Globus pallidus (tissue), 1 donor: ENCODE measurements at places on chromosomes 5 and 9.
A peak's percentile ranks its signal among the peaks of the same experiment; 100 is the strongest.

DNA sequence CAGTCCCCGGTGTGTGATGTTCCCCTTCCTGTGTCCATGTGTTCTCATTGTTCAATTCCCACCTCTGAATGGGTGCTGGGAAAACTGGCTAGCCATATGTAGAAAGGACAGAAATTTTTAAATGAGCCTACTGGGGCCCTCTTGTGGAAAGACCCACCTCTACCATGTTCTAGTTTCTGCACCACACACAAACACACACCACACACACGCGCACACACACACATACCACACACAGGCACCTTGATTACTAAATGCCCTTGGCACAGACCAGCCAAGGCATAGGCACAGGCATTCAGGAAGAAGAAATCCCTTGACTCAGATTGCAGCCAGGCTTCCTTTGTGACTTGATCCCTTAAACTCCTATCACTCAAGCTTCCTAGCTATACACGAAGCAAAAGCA is 60.5 kb downstream of the SIL1 start:
- DNase-seq, result peak; percentile 43

DNA sequence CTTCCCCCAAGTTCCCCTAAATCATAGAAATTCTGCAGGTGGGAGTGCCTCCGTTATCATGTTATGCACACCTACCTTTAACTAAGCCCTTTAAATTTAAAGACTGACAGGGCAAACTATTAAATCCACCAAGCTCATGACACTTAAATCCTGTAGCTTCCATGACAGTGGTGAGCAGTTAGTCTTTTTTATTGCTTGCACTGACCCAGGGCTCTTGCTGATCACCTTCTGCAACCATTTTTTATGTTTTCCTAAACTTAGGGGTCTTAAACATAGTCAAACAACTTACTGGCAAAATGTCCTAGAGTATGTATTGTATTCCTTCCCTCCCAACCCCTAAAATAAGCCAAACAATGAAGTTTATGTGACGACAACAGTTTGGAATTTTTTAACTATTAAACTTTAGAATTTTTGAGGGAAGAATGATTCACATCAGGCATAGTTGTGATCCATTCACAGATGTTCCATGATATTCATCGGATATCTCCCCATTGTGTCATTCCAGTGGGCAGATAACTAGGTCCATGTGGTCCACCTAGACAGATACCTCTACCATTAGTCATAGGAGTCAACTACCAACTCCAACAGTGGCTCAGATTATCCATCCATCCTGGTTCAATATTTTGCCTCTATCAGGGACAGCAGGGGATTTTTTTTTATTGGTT is 283.1 kb downstream of the ADAMTS6 start:
- no peak for DNase-seq

DNA sequence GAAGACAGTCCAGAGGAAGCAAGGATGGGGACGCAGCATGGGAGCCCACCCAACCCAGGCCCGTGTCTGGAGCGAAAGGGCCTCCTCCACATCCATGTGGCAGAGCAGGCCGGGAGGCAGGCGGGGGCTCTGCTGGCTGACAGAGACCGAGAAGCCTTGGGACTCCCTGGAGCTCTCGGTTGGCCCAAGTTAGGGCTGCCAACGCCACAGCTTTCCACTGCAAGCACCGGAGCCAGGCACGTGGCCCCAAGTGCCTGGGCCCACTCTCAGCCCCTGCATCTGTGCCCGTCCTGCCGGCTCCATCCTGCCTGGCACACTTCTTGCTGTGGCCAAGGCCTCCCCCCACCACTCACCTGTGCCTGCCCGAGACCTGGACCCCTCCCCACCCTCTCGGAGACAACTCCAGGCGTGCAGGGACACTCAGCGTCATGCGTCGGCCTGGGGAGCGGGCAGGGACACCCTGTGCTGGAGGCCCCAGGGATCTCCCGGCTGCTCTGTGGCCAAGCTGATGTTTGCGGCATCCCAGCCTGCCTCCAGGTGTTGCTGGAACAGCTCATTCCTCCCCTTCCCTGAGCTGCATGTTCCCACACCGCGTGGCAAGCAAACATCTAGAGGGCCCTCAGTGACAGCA is 31.5 kb downstream of the SLC6A3 start:
- DNase-seq, result no peak

GRCh38 chr9:134208310-134208841 is 44.0 kb upstream of the RNU6ATAC start:
- no peak for DNase-seq

DNA sequence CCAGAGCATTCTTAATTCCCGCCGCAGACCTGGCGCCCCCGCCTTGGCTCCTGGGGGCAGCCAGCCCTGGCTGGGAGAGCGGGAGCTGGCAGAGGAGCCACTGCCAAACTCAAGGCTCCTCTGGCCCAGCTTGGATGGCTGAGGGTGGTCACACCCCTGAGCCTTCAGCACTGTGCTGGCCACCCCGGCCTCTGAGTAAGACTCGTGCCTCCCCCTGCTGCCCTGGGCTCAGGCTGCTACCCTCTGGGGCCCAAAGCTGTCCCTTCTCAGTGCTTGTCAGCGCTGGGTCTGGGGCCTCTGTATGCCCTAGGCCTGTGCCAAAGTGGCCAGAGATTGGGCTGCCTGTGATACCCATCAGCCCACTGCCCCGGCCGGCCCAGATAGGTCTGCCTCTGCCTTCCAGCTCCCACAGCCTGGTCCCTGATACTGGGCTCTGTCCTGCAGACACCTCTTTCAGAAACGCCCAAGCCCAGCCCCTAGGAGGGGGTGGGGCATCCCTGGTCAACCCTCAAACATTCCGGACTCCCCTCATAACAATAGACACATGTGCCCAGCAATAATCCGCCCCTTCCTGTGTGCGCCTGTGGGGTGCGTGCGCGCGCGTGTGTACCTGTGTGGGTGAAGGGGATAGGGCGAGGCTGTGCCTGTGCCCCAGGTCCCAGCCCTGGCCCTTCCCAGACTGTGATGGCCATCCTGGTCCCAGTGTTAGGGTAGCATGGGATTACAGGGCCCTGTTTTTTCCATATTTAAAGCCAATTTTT is 4.4 kb upstream of the PRR7 start:
- no peak for DNase-seq

DNA sequence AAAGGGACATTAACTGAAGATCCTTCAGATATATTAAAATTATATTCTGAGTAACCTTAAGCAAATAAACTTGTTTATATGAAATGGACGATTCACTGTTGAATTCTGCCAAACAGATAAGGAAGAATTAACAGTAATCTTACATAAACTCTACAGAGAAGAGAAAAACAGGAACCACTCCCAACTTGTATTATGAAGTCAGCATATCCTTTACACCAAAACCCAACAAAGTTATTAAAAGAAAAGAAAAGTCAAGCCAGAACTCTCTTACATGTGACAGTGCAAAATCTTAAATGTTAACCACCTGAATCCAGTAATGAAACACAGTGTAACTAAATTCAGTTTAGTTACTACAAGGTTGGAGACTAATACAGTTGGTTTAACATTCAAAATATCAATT is 185.8 kb downstream of the DEPDC1B start:
- DNase-seq, result no peak

DNA sequence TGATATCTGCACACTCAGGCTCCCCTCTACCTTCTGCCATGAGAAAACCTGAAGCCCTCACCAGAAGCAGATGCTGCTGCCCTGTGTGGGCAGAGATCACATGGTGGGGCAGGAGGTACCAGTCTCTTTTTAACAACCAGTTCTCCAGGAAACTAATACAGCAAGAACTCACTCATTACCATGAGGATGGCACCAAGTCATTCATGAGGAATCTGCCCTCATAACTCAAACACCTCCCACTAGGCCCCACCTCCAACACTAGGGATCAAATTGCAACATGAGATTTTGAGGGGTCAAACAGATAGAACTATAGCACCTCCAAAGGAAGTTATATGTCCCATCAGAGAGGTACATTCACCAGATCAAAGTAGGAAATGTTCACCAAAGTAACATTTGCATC is 136.3 kb upstream of the SHB start:
- DNase-seq, result no peak

DNA sequence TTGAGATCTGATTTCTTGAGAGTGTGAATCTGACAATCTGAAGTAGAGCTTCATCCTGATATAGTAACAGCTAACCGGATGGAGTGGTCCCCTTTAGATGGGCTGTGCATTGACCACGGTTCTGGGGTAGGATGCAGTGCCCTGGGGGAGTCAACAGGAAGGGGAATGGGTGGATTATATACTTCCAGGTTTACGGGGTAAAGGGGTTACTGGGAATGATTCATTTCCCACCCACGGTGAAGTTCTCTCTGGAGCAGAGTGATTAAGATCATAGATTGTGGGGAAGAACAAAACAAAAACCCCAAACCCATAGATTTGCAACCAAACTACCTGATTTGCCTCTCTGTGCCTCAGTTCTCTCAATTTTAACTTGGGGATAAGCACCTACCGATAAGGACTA is 1.5 kb upstream of the B4GALT7 start:
- DNase-seq, result no peak

GRCh38 chr5:71830681-71831539 is 111.8 kb downstream of the CARTPT start:
- DNase-seq, result peak; percentile 53

DNA sequence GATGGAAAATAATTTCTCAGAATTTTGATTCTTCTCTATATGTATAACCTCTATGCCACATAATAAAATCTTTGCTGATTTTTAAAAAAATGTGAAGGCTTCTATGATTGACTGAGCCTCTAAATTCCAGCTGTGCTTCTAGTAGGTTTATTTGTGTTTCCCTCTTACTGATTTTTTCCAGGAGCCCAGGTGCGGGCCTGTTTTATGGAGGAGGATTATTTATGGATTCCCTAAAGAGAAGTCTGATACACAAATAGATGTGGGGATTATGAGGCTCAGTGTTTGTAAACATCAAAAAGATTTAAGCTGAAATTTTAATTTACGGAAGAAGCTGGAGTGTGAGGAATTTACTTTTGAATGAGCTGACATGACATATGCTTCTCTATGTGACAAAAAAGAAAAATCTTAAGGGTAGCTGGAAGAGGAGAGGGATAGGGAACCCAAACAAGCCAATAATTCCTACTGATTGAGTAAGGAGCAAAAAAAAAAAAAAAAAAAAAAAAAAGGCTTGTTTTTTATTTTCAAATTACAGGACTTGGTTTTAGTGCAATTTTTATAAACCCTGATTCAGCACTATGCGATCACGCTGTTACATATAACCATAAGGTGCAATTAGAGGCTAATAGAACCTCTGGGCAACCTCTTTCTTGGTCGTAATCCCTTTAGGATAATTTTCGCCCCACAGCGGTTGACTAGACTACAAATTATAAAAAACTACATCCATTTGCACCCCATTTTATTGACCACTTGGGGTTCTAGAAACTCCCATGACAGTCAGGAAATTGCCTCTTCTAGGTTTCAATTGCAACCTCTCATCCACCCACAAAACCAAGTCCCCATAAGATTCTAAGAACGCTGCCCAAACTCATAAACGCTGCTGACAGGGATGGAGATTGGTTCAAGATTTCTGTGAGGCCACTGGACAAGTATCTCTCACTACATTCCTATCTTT is 44.4 kb upstream of the RAI14 start:
- no peak for DNase-seq

DNA sequence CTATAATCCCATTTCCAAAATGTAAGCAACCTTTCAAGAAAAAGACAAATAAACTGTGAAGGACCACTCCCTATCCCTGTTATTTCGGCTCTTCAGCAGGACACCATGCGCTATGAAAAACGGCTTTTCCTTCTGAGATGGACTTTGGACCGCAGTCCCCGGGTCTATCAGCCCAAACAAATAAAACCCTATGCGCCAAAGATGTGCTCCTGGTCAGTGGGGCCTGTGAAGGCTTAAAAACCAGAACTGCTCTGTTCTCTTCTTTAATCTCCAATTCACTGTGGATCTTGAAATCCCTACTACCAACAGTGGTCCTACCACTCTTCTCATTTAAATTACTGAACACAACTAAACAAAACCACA is 33.3 kb downstream of the RAPGEF1 start:
- no peak for DNase-seq

DNA sequence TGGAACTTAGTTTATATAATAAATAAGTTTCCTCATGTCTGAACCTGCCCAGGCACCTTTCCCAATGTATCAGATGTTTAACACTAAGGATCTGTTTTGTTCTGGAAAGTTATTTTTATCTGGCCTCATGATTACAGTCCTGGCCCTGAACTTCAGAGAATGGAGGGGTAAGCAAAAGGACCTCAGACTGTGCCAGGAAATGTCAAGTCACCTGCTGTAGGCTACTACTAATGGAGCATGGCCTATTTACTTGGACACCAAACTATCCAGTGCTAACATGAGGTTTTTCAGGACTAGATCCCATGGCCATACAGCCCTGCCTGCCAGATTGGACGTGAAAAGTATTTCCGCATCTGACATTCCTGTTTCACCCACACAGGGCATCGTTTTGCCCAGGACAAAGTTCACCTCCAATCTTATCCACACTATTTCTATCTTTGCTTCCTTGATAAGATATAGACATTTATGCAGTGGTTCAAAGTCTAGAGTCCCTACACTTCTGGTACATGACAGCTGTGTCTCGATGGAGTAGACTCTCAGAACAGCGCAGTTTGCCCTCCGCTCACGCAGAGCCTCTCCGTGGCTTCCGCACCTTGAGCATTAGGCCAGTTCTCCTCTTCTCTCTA is at the start of gene BTNL8:
Gene BTNL8, plus strand, starts transcription at position 539 of the 626 bp plus-strand sequence. CDS start 152 bp downstream, outside the sequence.
- no peak for DNase-seq

DNA sequence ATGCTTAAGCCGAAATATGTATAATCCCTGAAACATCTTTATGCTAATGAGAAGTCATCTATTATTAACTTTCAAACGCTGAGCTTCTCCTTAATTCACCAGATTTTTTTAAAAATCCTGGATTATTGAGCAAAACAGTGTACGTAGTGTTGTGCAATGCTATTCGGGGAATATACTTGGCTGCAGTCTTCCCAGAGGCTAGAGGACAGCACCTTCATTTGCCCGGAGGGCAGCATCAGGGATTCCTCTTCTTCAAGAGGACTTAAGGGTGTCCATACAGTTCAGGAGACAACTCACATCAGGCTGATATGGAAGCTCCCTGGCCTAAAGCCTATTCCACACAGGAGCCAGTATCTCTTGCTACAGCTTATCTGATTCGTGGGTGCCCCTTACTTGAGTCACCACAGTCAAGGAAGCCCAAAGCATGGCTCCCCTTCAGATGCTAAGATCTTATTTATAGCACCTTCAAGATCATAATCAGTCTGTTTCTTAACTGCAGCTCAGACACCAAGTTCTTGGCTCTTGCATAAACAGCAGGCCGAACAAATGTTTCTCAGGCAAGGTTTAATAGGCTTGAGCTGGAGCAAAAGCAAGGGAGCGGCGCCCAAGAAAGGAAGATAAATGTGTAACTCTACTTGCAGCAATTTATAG is 29.4 kb downstream of the NUTM2F start:
- DNase-seq, result no peak

GRCh38 chr5:167147879-167148278 is 1143.6 kb upstream of the WWC1 start:
- no peak for DNase-seq
